ENCODE measurements at places on chromosomes 3 and 15.

- DNase-seq = no peak
Measured at GRCh38 chr15:93520206-93520605, 431.2 kb upstream of the RGMA start.

DNA sequence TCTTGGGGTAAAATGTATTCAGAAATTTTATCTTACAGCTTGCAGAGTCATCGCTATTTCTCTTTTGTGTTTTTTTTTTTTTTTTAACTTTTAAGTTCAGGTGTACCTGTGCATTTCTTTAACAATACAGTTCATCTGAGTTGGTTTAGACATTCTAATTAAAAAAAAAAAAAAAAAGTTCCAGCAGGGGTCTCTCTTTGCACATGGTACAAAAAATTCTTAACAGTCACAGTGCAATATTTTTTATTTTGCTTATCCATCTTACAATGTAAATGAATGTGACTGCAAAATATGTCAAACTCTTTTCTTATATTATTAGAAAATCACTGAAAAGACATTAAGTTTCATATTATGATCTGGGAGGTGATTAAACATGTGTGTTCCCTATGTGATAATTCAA, 47.5 kb upstream of the SLC9A9 start:
- no peak for DNase-seq

DNA sequence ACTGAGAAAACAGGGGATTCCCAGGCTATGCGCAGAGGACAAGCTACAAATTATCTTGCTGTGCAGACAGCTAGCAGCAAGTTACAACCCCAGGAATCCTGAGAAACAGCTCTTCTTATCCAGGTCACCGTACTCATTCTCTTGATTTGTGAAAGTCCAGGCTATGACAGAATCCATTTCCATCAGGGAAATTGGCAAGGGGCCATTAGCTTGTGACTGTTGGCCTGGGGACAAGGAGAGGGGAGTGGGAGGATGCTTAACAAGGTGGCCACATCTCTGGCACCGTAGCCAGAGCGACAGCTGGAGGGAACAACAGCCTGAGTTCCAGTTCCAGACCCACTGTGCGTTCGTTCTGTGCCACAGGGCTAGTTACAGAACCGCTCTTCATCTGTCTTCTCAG, 44.9 kb upstream of the PLXNA1 start:
- no peak for DNase-seq

- no peak for DNase-seq
Measured at GRCh38 chr3:128432301-128432970, 34.3 kb downstream of the DNAJB8 start.

DNA sequence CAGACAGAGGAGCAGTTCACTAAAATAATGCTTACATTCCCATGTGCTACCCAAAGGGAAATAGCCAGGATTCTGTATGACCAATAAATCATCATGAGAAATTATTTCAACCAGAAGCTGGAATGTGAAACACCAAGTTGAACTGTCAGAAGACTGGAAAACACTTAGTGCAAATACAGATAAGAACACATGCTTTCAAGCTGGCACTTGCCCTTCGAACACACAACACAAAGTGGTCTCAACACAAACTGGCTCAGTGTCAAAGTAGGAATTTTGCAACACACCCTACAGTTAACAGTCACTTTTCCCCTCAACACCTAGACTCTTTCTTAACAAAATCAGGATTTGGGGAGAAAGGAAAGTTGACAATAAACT, 1.3 kb downstream of the FSD2 start:
- DNase-seq = no peak

DNA sequence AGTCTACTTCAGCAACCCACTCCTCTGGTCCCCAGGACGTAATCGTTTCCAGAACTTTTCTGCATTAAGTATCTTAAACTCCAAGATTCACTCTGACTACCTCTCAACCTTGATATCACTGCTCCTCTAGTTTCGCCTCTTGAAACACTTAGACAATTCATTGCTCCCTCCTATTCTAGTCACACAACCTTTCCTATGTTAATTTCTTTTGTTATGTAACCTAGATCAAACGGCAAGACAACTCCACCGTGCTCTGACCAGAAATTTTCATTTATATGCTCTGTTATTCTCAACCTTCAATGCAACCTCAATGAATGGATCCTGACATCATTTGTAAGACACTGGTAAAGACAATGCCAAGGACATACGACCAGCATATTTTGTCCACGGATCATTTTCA, 71.3 kb downstream of the CADM2 start:
- no peak for DNase-seq

GRCh38 chr3:352599-352998, 156.0 kb downstream of the CHL1 start:
- DNase-seq = no peak

DNA sequence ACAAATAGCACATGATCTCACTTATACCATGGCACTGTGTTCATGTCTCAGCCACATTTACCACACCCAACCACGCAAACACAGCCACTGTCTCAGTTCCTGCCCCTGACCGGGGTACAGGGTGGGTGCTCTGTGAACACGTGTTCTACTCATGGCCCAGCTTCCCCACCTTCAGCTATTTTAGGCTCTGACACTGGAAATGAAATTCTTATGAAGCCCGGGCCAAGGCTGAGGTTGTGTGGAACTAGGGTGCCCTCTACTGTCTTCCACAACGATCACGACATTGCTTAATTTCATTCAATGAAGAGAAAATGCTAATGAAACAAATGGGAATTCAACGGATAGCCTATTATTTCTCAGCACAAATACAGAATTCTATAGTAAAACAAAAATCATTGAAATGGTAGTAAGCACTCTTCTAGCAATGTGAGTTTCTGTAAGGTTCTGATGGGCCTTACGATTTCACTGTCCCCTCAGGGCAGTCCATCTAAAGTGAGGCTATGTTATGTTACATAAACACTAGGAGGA, 2.1 kb upstream of the GABRA5 start:
- no peak for DNase-seq

GRCh38 chr3:65748326-65748725, 290.4 kb downstream of the MAGI1 start:
- DNase-seq = no peak

- no peak for DNase-seq
Measured at GRCh38 chr3:34419801-34420200, 621.4 kb downstream of the PDCD6IP start.

- no peak for DNase-seq
Measured at GRCh38 chr15:52362497-52362896, 66.9 kb upstream of the MYO5C start.

DNA sequence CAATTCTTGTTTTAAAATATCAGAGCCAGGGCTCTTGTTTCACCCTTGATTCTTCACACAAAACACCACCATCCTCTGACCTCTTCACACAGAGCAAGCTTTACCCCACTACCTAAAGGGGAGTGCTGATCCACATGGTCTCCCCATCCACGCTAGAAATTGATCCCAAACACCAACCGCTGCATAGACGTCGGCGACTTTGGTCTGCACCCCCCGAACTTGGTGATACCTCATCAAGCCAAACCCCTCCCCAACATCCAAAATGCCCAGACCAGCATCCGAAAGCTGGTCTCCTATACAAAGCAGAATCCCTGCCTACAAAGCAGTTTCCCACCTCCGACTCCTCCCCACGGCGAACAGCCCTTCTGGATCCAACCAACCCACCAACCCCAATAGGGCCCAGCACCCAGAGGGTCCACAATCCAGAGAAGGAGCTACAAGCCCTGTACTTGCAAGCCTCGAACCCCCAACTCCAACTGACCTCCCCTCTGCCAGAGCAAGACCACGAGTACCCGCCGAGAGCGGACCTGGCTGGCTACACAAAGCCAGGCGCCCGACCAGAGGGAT, 25.8 kb upstream of the MTHFS start:
- no peak for DNase-seq

GRCh38 chr3:166934879-166935278, 445.2 kb downstream of the ZBBX start:
- no peak for DNase-seq

- no peak for DNase-seq
Measured at GRCh38 chr3:4475804-4476203, 8.7 kb upstream of the SUMF1 start.

GRCh38 chr3:45332493-45332892, 55.9 kb upstream of the LARS2 start:
- DNase-seq = no peak

- DNase-seq = no peak
Measured at GRCh38 chr3:37905346-37905745, 43.7 kb downstream of the CTDSPL start.

- DNase-seq = no peak
Measured at GRCh38 chr3:89105503-89105902, 1.9 kb upstream of the EPHA3 start.

- no peak for DNase-seq
Measured at GRCh38 chr3:4220065-4220464, 83.1 kb upstream of the SETMAR start.

- DNase-seq = no peak
Measured at GRCh38 chr3:109175411-109175810, 38.9 kb downstream of the C3orf85 start.

DNA sequence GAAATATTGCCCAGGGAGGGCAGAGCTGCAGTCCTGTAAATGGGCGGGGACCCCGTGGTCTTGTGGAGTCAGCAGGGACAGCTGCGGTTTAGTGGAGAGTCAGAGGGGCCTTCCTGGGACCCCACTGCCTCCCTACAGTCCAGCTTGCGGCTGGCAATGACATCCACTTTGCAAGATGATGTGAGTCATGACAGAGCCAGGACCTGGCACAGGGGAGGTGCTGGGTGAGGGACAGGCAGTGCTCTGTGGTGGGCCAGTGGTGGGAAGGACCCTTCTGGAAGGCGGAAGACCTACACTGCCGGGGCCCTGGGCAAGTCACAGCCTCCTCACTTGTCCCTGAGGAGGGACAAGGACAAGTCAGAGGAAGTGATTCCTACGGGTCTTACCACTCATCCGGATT, 17.8 kb downstream of the APBA2 start:
- DNase-seq = no peak

DNA sequence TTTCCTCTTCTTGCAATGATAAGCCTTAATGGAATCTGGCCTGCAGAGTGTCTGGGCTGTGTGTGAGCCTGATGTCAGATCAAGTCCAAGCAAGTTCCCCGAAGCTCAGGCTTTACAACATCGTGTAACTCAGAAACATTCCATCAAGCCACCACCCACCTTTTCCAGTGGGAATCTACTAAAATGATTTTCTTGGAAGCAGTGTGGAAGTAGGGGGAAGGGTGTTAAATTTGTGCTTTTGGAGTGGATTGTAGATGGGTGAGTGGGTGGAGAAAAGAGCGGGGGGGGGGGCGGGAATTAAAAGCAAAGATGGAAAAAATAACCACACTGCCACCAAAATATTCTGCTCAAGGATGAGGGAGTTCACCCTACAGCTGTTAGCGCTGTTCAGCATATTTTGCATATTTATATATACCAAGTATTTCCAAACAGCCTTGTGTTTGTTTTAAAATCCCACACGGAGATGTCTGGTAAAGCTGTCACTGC, 53.6 kb downstream of the VGLL3 start:
- DNase-seq = no peak

DNA sequence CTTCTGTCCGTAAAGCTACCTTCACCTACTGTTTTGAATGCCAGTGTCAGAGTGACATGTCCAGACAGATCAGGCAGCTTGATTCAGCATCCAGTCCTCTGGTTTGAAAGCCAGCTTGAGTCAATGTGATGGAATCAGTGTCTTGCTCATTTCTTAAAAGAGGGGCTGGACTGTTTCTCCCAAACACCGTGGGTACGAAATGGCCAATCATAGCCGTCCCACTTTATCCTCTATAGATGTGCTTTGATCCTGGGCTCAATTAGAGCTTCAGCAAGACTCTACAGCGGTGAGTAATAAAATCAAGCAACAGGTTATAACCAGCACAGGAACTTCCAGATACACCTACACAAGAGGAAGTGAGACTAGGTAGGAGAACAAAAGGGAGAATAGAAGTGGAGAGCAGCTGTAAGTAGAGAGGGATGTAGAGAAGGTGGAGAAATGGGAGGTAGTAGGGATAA, 17.0 kb upstream of the OR5K1 start:
- no peak for DNase-seq

GRCh38 chr3:41888368-41889076, 73.4 kb downstream of the ULK4 start:
- DNase-seq = no peak

DNA sequence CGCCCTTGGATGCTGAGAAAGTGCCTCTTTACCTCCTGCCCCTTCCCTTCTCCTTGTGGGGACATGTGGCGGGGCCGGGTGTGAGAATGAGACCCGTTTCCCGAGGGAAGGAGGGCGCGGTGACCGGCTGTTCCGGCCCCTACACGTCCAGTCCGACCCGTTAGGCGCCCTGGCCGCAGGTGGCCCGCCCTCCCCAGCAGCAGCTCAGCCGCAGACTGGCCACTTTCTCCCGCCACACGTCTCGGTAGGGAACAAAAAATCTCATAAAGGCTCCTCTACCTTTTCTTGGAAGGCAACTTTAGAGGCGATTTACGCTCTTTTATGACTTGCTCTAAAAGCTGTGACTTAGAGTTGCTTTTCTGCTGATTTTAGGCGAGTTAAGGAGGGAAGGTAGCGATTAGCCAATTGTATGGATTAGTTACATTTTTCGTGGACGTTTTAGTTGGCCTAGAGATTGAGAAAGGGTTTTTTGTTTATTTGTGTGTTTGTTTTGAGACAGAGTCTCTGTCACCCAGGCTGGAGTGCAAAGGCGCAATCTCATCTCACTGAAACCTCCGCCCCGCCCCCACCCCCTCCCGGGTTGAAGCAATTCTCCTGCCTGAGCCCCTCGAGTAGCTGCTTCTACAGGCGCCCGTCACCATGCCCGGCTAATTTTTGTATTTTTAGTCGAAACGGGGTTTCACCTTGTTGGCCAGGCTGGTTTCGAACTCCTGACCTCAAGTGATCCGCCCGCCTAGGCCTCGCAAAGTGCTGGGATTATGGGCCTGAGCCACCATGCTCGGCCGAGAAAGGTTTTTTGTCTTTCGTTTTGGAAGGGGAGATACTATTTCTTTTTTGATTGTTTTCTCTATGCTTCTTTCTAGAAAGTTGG, 8.3 kb upstream of the PGPEP1L start:
- DNase-seq = no peak

DNA sequence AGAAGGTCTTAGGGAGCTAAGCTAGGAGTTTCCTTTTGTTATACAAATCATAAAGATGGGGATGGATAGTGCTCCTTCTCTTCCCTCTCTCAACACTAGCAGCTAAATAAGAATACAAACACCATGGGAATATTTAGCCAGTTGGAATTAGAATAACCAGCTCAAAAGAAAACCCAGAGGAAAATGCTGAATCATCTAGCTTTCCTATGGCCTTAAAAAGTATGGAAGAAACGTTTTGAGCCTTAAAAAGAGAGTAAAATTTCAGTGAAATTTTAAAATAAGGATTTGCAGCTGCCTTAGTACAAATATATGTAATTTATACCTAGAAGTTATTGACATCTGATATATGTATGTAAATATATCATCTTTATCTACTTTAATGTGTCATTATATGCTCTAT, 245.8 kb downstream of the STXBP5L start:
- no peak for DNase-seq

All from activated T-cell treated with anti-CD3 and anti-CD28 coated beads for 1 hour (primary cell).